Activated naive CD4-positive, alpha-beta T cell (primary cell): ENCODE measurements at places on chromosomes 1 and 21.

GRCh38 chr21:35275776-35276175 lies 226.7 kb upstream of the RUNX1 start:
- DNase-seq, result no peak

DNA sequence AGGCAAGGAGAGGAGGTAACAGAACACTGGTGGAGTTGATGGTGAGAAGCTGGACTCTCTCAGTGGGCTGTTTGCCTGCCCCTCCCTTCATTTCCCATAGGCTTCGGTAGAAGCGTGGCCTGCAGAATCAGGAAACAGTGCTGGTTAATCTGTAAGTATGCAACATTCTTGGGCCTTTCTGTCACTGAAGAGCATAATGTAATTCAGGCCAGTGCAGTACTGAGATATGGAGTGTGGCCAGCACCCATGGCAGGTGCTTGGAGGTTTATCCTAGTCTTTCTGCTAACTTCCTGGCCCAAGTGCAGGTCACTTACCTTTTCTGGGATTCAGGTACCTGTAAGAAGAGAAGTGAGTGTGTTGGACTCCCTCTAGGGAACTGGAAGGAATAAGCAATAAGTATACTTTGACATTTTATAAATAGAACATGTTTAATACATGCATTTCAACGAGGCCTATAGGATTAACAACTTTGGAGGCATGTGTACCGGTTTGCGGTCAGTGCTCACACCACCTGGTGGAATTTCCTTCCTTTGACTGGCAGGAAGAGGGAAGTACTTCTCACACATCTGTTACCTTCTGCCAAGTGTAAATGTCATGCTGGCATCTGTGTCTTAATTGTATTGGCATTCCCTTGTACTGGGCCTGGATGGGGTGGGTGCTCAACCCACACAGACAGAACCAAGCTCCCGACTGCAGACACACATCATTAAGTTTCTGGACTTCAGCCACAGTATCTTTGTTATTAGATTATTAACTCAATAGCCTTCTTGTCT lies 105.5 kb downstream of the KIF26B start:
- DNase-seq, result no peak

- DNase-seq, result no peak
Observed at GRCh38 chr1:240618946-240619345, 7.0 kb upstream of the GREM2 start.

DNA sequence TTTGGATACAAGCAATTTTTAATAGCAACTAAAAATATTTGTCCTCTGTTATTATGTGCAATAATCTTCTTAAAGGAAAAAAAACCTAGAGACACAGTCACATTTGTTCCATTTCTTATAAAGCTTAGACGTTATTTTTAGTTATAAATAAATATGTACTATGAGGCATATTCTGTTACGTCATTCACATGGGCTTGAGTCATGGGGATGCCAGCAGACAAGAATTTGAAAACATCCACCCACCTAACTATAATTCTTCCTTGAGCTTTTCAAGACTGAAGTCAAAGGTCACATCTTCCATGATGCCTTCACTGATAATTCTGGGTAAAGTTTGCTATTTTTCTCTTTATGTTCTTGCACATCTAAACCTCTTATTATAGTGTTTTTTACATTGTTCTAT lies 268.8 kb downstream of the KCTD3 start:
- DNase-seq, result no peak

GRCh38 chr1:25724201-25724600 lies 75.8 kb upstream of the SELENON start:
- DNase-seq, result no peak

DNA sequence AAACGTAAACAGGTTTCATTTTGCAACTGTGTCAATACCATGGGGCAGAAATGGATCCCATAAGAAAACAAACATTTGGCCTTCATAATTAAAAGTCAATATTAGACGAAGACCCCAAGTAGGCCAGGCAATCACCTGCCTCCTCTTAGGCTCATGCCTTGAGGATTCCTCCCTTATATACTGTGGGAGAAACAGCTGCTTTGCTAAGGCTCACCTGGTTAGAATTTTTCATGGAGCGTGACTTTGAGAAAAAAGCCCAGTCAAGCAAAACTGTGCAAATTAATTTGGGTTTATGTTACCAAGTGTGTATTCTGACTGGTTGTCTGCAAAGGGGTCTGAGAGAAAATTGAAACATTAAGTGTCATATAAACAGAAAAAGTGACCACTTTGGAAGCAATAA lies 605.3 kb upstream of the USP24 start:
- DNase-seq, result no peak
